Brain pericyte (primary cell): ENCODE measurements at places on chromosomes 6 and 20.

DNA sequence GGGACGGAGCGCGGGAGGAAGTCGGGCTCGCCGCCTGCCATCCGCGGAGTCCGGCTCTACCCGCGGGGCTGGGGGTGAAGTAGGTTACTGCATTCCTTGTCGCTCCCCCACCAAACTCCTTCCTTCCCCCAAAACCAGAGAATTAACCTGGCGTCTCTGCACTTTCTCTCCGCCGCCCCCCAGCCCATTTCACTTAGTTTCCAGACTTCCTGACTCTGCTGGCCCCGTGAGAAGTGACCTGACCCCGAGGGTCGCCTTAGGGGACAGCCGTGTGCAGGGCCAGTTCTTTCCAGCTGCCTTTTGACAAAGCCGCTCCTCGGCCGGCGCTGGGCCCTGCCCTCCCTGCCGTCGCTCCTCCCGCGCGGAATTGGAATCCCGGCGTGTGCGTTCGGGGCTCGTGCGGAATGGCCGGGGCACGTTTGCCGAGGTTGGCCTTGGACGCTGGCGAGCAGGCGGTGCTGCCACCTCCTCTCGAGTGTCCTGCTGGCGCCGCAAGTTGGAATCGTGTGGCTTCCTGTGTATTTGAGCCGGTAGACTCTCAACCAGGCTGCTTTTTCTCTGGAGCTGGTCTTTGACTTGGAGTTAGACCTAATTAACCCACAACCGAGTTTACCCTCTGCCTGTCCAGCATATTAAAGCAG, 650 bp downstream of the DCBLD1 start:
- no peak for DNase-seq

DNA sequence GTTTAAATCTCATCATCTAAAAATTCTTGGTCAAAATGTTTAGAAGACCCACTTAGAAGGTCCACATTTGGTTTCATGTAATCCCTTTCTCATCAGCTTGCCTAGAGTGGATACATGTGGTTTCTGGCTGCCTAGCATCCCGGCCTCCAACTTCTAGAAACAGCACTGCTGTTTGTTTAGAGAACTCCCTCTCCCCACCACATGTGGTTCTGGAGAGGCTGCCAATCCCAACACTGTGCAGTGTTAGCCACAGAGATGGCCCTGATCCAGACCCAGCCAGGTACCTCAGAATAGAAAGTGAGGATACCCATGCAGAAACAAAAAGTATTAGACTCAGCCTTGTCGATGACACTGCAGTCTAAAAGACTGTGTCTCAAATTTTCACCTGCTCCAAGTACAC, 241.8 kb downstream of the BCKDHB start:
- peak; percentile 73 for DNase-seq

- no peak for DNase-seq
Observed at GRCh38 chr20:11917663-11918062, at the start of gene BTBD3. Gene BTBD3 (plus strand): TSS chr20:11917893. CDS start chr20:11918276, 383 bp downstream.

DNA sequence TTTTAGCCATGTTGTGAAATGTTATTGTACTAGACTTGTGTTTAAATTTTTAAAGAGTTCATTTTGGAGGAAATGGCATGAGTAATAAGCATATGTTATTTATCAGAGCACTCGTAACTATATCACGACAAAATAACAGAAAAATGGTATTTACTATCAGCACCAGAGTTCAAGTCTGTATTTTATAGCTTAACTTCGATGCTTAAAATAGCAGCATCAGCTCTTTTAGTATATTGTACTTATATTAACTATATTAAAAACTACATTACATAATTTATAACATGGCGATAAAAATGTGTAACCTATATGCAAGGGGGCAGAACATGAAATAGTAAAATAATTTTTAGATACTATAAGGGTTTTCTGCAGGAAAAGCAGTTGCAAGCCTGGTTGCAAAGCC, 52.9 kb downstream of the ABRACL start:
- DNase-seq, result no peak

DNA sequence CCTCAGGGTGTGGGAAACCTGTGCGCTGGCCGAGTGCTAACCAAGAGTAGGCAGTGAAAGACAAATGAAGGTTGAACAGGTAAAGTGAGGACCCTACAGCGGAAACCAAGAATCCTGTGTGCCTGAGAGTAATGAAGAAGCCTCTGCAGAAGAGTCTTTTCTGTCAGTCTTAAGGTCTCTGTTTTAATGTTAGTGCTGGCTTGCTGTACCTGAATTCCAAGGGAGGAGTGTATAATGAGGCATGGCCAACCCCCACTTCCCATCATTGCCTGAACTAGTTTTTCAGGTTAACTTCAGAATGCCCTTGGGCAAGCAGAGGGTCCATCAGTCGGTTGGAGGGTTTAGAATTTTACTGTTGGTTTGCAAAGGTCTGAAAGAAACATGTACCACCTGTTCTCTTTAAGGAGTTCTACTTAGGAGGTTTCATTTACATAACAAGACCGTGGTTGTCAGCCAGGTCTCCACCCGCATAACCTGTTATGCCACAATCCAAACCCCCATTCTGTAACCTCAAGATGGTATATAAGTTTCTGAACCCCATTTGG, 589 bp upstream of the PDCD2 start:
- DNase-seq, result no peak

DNA sequence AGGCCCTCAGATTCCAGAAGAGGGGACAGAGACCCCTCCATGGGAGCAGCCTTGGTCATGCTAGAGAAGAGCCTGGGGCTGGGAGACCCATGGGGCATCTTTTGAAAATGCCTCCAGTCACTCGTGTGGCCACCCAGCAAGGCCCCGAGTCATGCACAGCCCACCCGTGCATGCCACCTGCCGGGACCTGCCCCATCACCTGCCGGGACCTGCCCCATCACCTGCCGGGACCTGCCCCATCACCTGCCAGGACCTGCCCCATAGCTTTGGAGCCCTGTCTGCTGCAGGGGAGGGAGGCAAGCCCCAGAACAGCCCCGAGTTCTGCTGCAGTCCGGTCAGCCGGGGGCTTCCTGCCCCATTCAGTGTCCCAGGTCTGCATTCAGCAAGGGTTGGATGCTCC, 37.5 kb upstream of the SLCO4A1 start:
- DNase-seq, result no peak

DNA sequence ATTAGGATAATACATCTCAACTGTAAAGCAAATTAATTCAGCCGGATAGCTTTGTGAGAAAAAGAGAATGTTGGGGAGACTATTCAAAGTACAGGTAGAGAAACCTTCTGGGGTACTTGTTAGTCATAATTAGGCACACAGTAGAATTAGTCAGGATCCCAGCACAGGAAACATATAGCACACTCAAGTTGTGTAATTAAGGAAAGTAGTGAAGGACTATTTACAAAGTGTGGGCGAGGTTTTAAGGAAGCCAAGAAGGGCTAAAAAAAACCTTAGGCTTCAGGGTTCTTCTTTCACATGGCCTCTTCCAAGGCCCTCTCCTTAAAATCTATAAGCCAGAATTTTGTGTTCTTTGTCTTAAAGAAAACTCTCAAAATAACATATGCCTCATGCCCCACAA, 126.7 kb downstream of the RTN4IP1 start:
- no peak for DNase-seq

DNA sequence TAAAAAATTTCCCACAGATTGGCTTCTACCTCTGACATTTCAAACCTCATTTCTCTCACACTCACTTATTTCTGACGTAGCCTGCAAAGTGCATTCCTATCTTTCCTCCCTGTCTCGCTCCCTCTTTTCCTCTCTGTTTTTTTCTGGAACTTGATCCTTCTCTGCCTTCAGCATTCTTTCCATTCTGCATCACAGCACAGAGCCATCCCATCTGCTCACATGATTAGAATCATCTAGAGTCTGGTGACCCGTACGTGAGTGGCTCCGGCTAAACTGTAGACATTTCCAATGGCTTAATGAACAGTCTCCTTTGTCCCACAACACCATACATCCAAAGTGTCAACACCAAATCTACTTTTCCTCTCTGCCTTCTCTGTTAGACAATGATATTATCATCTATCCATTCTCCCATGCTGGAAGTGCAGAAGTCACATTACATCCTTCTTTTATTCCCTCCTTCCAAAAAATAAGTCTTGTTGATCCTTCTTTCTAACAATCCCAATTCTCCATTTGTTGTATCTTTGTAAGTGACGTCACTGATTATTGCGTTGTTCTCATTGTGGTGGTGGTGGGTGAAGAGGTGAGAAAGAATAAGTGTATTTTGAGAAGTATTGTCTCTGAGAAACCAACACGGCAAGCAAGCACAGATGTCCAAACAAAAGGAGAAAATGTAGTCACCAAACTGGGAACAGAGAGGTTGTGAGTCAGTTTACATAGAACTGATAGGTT, 41.6 kb downstream of the OPRM1 start:
- DNase-seq, result no peak

GRCh38 chr6:41790045-41790444, 2.6 kb downstream of the TOMM6 start:
- DNase-seq, result no peak

- no peak for DNase-seq
Observed at GRCh38 chr20:1866834-1867233, 28.4 kb upstream of the SIRPA start.

GRCh38 chr6:133225560-133225959, 15.6 kb upstream of the EYA4 start:
- DNase-seq, result no peak

GRCh38 chr6:56009636-56010035, 134.2 kb upstream of the BMP5 start:
- no peak for DNase-seq

DNA sequence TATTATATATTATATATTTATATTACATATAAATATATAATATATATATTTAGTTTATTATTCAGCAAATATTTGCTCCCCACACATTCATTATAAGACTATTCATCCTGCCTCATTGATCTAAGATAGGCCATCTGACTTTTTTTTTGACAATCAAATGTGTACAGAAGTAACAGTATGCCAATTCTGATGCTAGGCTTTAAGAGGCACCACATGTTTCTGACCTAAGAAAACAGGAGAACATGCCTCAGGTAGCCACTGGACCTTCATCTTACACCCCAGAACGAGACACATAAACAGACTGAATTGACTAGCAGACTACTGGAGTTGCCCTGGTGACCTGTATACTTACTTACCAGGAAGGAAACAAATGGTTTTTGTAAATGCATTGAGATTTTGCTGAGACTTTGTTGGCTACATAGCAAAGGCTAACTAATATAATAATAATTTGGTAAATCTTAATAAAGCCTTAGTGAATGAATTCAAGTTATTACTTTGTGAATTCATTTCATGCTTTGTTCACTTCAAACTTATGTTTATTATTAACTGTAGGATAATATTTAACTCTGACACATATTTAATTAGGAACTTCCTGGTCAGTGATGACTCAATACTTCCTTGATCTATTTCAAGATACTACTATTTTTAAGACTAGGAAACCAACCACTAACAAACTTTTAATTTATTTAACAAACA, 13.4 kb upstream of the MYO6 start:
- no peak for DNase-seq

- no peak for DNase-seq
Observed at GRCh38 chr6:154209555-154209954, 147.0 kb downstream of the IPCEF1 start.

- DNase-seq, result peak; percentile 47
Observed at GRCh38 chr6:56642366-56643261, at the start of gene DST. Gene DST (minus strand): TSS chr6:56642889.

GRCh38 chr6:50961611-50962010, 142.9 kb downstream of the TFAP2B start:
- DNase-seq, result no peak

GRCh38 chr20:1793821-1794220, 101.4 kb upstream of the SIRPA start:
- no peak for DNase-seq

DNA sequence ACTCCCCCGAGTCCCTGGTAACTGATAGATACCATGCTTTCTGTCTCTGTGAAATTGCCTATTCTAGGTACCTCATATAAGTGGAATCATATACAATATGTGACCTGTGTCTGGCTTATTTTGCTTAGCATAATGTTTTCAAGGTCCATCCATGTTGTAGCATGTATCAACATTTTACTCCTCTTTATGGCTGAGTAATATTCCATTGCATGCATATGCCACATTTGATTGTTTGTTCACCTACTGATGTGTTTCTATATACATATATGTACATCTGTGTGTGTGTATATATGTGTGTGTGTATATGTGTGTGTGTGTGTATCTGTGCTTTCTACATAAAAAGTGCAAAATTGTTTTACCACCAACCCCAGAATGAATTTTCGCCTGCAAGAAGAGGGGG, 119.1 kb downstream of the ADAT2 start:
- no peak for DNase-seq

DNA sequence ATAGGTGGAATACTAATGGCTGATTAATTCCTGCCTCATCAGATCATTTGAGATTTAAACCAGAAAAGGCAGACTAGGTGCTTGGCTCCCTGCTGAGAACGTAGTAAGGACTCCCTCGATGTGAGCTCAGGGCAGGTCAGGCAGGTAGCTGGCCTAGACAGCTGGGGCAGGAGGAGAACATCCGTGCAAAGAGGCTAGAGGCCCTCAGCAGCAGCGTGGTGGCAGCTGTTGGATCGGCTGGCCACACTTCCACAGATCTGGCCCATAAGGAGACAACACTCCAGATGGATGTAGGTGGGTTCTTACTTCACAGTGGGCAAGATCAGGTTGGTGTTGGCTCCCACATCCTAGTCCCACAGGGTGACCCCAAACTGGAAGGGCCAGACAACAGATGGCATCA, 38.5 kb downstream of the EYA2 start:
- no peak for DNase-seq

GRCh38 chr6:155154158-155154830, 109.5 kb upstream of the CLDN20 start:
- no peak for DNase-seq

DNA sequence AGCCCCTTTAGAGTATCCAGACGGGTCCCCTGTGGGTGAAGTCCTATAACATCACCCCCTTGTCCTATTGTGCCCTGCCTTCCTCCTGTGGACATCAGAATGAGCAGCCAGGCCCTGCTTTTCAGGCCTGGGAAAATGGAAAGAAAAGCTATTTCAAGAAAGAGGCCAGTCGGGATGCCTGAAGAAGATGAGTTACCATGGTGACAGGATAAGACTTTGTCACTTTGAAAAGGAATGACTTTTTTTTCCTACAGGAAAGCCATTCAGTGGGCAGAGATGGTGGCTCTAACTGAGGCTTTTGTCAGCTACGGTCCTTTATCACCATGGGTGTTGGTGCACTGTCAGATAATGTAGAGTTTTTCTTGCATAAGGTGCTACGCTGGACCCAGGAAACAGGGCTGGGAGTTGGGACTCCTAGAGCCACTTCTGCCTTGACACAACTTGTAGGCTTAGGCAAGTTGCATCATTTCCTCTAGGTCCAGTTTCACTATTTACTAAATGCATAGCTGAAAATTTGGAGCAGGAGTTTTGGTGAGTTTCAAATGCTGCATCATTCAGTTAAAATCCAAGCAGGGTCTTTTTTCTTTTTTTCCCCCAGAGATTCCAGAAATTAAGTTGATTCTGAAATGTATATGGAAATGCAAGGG, 293.6 kb upstream of the PRND start:
- no peak for DNase-seq
